Activated CD8-positive, alpha-beta T cell treated with anti-CD3 and anti-CD28 coated beads for 36 hours (primary cell): ENCODE measurements at places on chromosomes 5 and 9.

DNA sequence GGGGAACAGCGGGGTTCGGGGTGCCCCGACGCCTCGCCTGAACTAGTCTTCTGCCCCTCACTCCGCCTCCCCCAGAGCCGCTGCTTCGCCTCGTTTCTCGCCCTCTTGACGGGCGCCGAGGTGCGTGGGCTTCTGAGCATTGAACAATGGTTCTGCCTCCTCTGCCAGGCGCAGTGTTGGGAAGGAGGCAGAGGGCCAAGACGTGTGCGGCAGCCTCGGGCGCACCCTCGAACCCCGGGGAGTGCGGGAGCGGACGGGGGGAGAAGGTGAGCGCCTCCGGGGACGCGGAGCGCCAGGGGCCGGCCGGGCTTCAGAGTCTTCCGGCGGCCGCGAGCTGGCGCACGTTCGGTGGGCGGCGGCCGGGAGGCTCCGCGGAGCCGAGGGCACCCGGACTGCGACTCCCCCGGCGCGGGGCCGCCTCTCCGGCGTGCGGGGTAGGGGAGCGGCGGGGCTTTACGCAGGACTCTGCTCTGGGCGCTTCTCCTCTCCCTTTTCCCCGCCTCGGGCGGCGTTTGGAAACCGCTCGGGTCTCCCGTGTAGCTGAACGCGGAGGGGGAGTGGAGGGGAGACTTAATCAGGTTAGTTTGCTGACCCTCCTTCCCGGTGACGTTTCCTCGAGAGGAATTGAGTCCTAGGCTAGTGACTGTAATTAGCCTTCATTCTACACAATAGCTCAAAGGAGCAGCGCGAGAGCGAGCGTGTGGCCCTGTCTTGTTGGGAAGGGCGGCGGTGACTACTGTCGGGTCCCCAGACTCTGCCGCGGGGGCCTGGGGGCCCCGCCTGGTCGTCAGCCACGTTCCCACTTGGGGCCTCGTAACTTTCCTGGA is 1.1 kb downstream of the VLDLR start:
- peaks cover 3% of the 10 kb centered on the region for H3K36me3 ChIP-seq
- peaks cover 67% of the 10 kb centered on the region for H3K27me3 ChIP-seq
- H3K4me3 ChIP-seq, result peak overlapping the region; percentile 88

- no peak for DNase-seq
- peaks cover 25% of the 10 kb centered on the region for H3K27me3 ChIP-seq
- no peak overlapping the region for H3K4me3 ChIP-seq
- H3K36me3 ChIP-seq, result no peaks in the 10 kb centered on the region
Observed at GRCh38 chr9:95049761-95050160, 267.7 kb downstream of the FANCC start.

GRCh38 chr9:97723819-97724218 is 26.7 kb upstream of the XPA start:
- DNase-seq, result no peak
- H3K27me3 ChIP-seq, result peaks cover 15% of the 10 kb centered on the region
- no peaks in the 10 kb centered on the region for H3K36me3 ChIP-seq
- H3K27ac ChIP-seq, result no peak overlapping the region
- H3K4me1 ChIP-seq, result no peaks in the 10 kb centered on the region

DNA sequence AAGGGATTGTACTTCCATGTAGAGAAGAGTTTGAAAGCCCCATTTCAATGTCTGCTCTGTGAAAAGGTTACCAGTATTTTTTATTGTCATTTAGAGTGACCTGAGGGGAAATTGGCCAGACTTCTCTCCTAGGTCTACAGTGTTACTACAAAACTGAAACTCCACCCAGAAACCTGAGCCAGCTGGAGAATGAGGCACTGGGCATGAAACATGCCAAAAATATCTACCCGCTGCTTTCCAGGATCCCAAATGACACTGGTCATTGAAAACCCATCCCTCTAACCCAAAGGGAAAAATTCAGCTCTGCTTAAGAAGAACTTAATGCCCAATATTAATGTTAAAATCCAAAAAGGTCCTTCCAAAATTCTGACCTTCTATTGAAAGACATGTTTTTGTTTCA is 99.2 kb upstream of the TRIM32 start:
- H3K4me1 ChIP-seq, result no peaks in the 10 kb centered on the region
- peaks cover 26% of the 10 kb centered on the region for H3K36me3 ChIP-seq
- no peaks in the 10 kb centered on the region for H3K27me3 ChIP-seq
- no peak overlapping the region for H3K4me3 ChIP-seq

DNA sequence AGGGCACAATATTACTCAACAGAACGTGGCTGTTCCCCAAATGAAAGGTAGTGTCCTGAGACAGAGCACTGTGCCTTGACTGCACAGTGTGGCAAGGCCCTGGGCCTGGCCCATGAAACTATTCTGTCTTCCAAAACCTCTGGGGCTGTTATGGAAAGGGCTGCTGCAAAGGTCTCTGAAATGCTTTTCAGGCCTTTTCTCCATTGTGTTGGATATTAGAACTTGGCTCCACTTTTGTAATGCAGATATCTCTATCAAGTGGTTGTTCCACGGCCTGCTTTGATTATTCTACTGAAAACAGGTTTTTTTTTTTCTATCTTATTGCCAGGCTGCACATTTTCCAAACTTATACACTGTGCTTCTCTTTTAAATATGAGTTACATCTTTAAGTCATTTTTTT is 777.5 kb upstream of the TYRP1 start:
- no peaks in the 10 kb centered on the region for H3K4me1 ChIP-seq
- no peak overlapping the region for H3K27ac ChIP-seq
- H3K36me3 ChIP-seq, result no peaks in the 10 kb centered on the region
- no peak for DNase-seq

DNA sequence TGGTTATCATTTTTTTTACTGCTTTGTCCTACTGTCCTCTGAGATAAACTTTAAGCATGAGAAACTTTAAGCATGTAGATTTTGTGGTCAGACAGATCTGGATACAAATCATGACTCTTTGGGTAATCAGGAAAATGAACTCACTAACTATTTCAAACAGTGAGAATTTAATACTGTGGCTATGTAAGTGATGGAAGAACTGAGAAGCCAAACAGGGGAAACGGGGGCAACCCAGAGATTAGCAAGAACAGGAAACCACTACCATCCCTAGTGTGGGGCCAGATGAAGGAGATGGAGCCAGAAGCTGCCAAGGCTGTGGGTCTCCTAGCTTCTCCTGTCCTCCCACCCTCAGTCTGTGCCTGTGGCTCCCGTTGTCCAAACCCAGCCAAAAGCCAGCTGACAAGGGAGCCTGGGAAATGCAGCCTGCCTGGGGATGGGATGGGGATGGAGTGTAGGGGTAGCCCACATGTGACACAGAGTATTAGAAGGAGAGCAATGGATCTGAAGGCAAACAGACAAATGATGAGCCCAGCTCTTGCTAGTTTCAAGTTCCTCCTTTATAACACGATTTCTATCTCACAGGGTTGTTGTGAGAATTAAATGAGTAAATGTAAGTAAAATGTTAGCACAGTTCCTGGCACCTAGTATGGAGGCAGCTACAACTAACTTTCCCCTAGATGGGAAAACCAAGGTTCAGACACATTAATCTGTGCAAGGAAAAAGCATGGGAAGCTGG is 27.7 kb upstream of the CDC23 start:
- peaks cover 43% of the 10 kb centered on the region for H3K27me3 ChIP-seq
- DNase-seq, result peak; percentile 47
- peaks cover 16% of the 10 kb centered on the region for H3K4me1 ChIP-seq
- no peak overlapping the region for H3K27ac ChIP-seq

- no peaks in the 10 kb centered on the region for H3K36me3 ChIP-seq
- DNase-seq, result no peak
- H3K4me3 ChIP-seq, result no peak overlapping the region
- H3K27ac ChIP-seq, result no peak overlapping the region
- H3K27me3 ChIP-seq, result no peaks in the 10 kb centered on the region
- H3K4me1 ChIP-seq, result no peaks in the 10 kb centered on the region
Observed at GRCh38 chr9:115847216-115847615, 306.4 kb upstream of the PAPPA start.

DNA sequence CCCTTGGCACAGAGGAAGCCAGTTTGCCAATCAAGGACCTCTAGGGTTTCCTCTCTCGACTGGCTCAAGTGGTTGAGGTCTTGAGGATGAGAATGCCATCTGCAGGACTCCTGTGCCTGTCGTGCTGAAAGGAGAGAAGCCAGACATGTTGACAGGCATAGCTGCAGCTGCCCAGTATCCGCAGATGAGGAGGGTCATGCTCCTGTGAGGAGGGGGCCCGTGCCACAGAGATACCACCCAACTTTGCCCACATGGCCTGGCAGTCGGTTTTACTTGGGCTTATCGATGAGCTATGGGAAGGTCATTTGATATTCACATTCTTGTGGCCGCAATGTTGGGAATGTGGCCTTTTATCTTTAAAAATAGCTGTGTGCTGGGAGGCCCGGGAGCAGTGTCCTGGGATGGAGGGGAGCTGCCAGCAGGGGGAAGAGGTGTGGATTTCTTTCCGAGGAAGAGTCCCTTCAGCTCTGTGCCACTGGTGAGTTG is 17.4 kb downstream of the FRMPD1 start:
- no peak overlapping the region for H3K4me3 ChIP-seq
- H3K27me3 ChIP-seq, result peaks cover 35% of the 10 kb centered on the region
- no peak overlapping the region for H3K27ac ChIP-seq
- H3K4me1 ChIP-seq, result no peaks in the 10 kb centered on the region
- no peak for DNase-seq
- H3K36me3 ChIP-seq, result no peaks in the 10 kb centered on the region

DNA sequence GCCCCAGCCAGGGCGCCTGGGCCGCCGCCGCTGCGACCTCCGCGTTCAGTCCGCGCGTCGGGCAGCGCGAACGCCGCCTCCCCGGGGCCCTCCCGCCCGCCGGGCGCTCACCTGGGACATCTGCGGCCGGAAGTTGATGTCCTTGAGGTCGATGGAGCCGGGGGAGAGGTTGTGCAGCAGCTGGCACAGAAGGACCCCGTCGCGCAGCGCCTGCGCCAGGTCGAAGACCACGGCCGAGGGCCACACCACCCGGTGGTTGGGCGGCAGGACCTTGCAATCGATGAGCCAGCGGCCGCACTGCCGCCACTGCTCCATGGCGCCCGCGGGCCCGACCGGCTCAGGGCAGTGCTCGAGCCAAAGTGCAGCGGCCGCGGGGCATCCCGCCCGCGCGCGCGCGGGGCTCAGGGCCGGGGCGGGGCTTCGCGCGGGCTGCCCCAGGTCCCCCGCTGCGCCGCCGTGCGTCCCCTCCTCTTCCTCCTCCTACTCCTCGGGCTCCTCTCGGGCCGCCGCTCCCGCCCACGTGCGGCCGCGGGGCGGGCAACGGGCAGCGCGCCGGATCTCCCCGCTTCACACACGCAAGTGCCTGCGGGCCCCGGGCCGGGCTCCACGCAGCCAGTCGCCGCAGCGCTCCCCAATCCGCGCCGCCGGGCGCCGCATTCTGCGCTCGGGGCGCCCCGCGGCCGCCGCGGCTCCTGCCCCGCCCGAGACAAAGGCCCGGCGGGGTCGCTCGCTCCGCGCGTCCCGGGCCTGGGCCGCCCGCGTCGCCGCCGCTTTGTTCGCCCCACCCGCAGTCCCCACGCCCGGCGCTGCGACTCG is at the start of gene VAV2:
Gene VAV2 (minus strand): TSS at position 361 of the 816 bp plus-strand sequence. CDS start 46 bp downstream, at position 315.
- peak within 1 kb of the TSS; percentile 63 for H3K4me3 ChIP-seq
- peaks cover 3% of the 10 kb centered on the region for H3K27me3 ChIP-seq
- no peaks in the 10 kb centered on the region for H3K36me3 ChIP-seq
- H3K27ac ChIP-seq, result no peak within 1 kb of the TSS

DNA sequence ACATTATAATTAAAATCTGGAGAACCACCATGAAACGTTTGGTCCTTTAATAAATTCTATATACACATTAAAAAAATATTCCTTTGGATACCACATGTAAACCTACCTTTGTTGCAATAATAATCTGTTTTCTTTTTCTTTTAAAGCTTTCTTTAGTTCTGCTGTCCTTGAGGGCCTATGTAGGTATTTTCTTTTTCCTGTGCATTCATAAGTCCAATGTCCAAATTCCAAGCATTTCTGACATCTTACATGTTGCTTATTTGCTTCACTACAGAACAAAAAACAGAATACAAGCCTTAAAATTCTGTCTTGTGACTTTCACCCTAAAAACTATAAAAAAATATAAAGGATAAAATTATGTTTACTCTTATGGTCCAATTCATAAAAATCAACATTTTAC is 19.7 kb downstream of the ZCCHC10 start:
- H3K27me3 ChIP-seq, result no peaks in the 10 kb centered on the region
- DNase-seq, result no peak
- peaks cover 14% of the 10 kb centered on the region for H3K36me3 ChIP-seq
- no peak overlapping the region for H3K27ac ChIP-seq

- no peak overlapping the region for H3K4me3 ChIP-seq
- no peaks in the 10 kb centered on the region for H3K27me3 ChIP-seq
- peaks cover 45% of the 10 kb centered on the region for H3K4me1 ChIP-seq
- peaks cover 3% of the 10 kb centered on the region for H3K36me3 ChIP-seq
Observed at GRCh38 chr5:175642998-175643397, 14.9 kb upstream of the HRH2 start.

- no peaks in the 10 kb centered on the region for H3K27me3 ChIP-seq
- peak overlapping the region; percentile 98 for H3K4me3 ChIP-seq
- peaks cover 25% of the 10 kb centered on the region for H3K36me3 ChIP-seq
- peak overlapping the region; percentile 97 for H3K27ac ChIP-seq
Observed at GRCh38 chr9:19102181-19102630, 498 bp downstream of the HAUS6 start.

- no peaks in the 10 kb centered on the region for H3K4me1 ChIP-seq
- H3K36me3 ChIP-seq, result no peaks in the 10 kb centered on the region
- peaks cover 6% of the 10 kb centered on the region for H3K27me3 ChIP-seq
- no peak within 1 kb of the TSS for H3K27ac ChIP-seq
- DNase-seq, result no peak
- H3K4me3 ChIP-seq, result no peak within 1 kb of the TSS
Observed at GRCh38 chr9:97307500-97308163, at the start of gene CCDC180. TSS of gene CCDC180 (plus strand) at chr9:97307659. CDS start at chr9:97308064, 405 bp downstream.

GRCh38 chr5:31641575-31641974 is 2.6 kb downstream of the PDZD2 start:
- peaks cover 23% of the 10 kb centered on the region for H3K27me3 ChIP-seq
- H3K4me3 ChIP-seq, result no peak overlapping the region
- no peaks in the 10 kb centered on the region for H3K36me3 ChIP-seq

GRCh38 chr5:122076669-122077365 is 1.2 kb downstream of the LOX start:
- peaks cover 55% of the 10 kb centered on the region for H3K27me3 ChIP-seq
- H3K36me3 ChIP-seq, result no peaks in the 10 kb centered on the region
- peak; percentile 77 for DNase-seq
- H3K27ac ChIP-seq, result no peak overlapping the region

DNA sequence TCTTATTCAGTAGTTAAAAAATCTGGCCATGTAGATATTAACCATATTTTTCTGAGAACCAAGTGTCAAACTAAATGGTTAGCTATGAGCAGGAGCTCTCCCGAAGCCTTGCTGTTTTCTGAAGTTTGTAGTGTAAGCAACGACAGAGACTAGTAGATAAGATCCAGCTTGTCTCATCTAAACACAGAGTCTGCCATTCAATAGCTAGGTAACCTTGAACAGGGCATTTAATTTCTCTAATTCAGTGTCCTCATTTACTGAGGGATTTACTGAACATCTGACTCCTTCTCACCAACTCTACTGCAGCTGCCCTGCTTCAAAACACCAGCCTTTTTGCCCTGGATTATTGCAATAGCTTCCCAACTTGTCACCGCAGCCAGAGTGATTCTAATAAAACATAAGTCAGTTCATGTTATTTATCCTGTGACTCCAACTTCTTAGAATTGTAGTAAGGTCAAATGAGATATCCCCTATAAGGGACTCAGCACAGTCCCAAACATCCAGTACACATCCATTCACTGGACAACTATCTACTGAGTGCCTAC is 337.0 kb downstream of the PLK2 start:
- DNase-seq, result no peak
- no peaks in the 10 kb centered on the region for H3K4me1 ChIP-seq
- no peak overlapping the region for H3K4me3 ChIP-seq

GRCh38 chr5:71587766-71588532 is 809 bp downstream of the MCCC2 start:
- H3K27me3 ChIP-seq, result no peaks in the 10 kb centered on the region
- H3K27ac ChIP-seq, result peak overlapping the region; percentile 92
- H3K4me1 ChIP-seq, result peaks cover 37% of the 10 kb centered on the region
- peak overlapping the region; percentile 80 for H3K4me3 ChIP-seq
- peak; percentile 35 for DNase-seq
- peaks cover 22% of the 10 kb centered on the region for H3K36me3 ChIP-seq
